ENCODE measurements at places on chromosomes 7 and 10. TPM values are rescaled to one million over a fixed set of nuclear protein-coding genes. Genes with fewer than 3 reads are reported as not detected.
A peak's percentile ranks its signal among the peaks of the same experiment; 100 is the strongest.

DNA sequence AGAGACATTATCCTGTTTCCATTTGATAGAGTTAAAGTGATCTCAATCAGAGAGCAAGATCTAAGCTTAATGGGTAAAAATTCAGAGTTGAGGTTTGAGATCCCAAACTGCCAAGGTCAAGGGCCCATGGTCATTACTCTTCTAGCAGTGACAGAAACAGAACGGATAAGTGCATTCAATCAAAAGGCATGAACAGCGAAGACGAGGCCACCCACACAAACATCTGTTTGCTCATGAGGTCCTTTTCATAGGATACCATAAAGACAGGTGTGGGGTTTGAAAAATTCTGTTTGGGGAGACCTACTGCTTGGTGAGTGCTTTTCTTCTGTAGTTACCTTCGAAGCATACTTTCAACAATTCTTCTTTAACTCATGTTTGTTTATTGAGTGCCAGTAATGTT is 58.3 kb downstream of the SEMA3C start:
- H3K4me3 ChIP-seq = no peak overlapping the region
- H3K36me3 ChIP-seq = peaks cover 36% of the 10 kb centered on the region
- no peak for DNase-seq
- no peaks in the 10 kb centered on the region for H3K27me3 ChIP-seq

DNA sequence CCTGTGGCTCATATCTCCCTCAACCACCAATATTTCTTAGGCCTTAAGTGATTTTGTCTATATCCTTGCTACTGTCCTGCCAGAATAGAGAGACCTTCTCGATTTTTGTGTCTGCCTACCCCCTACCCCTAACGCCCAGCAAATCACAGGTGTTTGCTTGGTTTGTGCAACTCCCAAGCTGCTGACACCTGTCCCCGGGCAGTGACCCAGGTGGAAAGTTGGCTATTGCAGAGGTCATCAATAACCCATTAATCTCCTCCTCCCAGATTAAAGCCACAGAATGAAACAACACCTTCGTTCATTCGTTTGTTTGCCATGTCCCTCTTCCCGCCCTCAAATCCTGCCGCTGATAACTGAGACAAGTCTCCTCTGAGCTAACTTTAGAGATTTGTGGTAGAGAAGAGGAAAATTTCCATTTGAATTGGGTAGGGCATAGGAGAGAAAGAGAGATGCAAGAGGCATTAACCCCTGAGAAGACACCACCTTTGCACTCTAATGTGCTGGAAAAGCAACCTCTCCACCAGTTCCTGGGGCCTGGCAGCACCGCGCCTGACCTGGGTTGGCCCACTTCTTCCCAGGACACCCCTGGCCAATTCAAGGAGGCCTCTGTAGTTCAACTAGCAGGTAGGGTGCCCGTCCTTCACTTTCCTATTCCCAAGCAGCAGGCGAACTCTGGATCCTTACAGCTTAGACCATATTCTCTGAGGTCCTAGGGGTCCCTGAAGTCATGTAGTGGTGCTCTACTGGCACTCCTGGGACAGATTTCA is 3.0 kb downstream of the NEUROG3 start:
- no peak overlapping the region for H3K27ac ChIP-seq
- no peak overlapping the region for H3K4me3 ChIP-seq
- no peaks in the 10 kb centered on the region for H3K4me1 ChIP-seq
- DNase-seq = no peak
- no peaks in the 10 kb centered on the region for H3K36me3 ChIP-seq
- peaks cover 69% of the 10 kb centered on the region for H3K27me3 ChIP-seq

DNA sequence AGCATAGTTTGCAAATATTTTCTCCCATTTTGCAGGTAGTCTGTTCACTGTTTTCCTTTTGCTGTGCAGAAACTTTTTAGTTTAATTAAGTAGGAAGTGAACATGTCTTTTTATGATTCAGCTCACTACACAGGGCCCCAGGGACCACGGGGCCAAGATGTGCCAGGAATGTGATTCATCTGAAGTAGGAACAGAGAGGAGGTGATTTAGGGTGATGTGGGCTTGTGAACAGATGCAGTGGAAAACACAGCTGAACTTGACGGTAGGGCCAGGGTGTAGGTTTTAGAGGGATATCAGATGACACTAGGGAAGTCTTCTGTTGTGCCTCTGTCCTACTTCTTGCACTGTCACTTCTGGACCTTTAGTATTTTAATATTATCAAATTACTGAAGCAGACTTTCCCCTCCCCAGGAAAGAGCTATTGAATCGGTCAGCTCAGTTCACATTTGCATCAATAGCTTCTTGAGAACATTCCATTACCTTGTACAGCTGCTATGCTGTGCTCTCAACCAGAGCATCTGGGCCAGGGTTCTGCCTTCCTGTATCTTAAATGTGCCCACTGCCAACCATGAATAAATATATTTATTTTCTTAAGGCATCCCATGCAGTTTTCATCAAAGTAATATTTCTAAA is 96.9 kb downstream of the OSBPL3 start:
- peaks cover 58% of the 10 kb centered on the region for H3K36me3 ChIP-seq
- H3K27ac ChIP-seq = peak overlapping the region; percentile 57
- H3K4me3 ChIP-seq = peak overlapping the region; percentile 36
- peaks cover 89% of the 10 kb centered on the region for H3K4me1 ChIP-seq

GRCh38 chr10:110947061-110947595 is 27.7 kb downstream of the SHOC2 start:
- no peak overlapping the region for H3K27ac ChIP-seq

- no peak overlapping the region for H3K4me3 ChIP-seq
- H3K36me3 ChIP-seq = peaks cover 6% of the 10 kb centered on the region
- H3K27ac ChIP-seq = no peak overlapping the region
- no peaks in the 10 kb centered on the region for H3K27me3 ChIP-seq
- no peaks in the 10 kb centered on the region for H3K4me1 ChIP-seq
- DNase-seq = no peak
Measured at GRCh38 chr7:69889976-69890351, 291.7 kb downstream of the AUTS2 start.

DNA sequence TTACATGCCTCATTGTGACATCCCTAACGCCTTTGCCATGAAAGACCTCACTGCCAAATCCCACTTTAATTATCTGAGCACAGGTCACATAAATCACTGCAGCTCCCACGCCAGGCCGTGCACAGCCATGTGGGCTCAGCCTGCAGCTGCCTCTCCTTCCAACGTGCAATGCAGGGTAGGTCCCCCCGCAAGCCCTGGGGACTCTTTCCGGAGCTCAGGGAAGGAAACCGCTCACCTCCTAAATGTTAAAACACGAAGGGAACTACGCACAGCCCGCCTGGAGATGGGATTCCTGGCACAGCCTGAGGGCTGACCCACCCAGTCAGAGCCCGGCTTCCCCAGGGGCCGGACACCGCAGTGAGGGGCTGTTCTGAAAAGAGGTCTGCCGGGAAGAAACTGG is 128.0 kb downstream of the MAD1L1 start:
- DNase-seq = no peak
- H3K4me1 ChIP-seq = peaks cover 42% of the 10 kb centered on the region
- H3K27me3 ChIP-seq = peaks cover 2% of the 10 kb centered on the region
- H3K36me3 ChIP-seq = peaks cover 5% of the 10 kb centered on the region
- peak overlapping the region; percentile 81 for H3K27ac ChIP-seq

DNA sequence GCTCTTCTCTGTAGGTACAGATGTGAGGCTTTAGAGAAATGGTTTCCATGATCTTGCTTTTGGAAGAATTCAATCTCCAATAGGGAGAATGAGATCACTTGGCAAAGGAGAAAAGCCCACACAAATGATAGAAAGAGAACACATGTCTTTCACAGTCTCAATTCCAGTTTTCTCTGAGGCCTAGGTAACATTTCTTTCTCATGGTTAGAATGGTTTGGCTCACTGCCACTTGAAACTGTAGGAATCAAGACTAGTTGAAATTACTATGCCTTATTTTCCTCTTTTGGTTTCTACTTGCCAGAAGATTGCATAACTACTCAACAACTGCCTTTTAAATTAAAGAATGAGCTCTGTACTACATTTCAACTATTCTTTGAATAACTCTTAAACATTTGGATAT is 276.5 kb upstream of the TEX47 start:
- H3K27me3 ChIP-seq = no peaks in the 10 kb centered on the region
- DNase-seq = no peak
- H3K27ac ChIP-seq = no peak overlapping the region
- no peaks in the 10 kb centered on the region for H3K36me3 ChIP-seq
- no peaks in the 10 kb centered on the region for H3K4me1 ChIP-seq
- no peak overlapping the region for H3K4me3 ChIP-seq

DNA sequence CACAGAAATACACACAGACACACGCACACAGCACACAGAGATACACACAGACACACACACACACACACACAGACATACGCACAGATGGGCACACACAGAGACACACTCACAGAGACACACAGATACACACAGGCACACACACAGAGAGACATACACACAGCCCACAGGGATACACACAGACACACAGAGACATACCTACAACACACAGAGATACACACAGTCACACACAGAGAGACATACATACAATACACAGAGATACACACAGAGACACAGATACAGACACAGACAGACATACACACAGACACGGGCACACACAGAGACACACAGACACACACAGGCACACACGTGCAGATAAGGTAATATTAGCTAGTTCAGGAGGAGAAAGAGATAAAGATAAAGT is 76.9 kb downstream of the EGFR start:
- DNase-seq = no peak
- H3K27me3 ChIP-seq = no peaks in the 10 kb centered on the region
- peaks cover 6% of the 10 kb centered on the region for H3K36me3 ChIP-seq
- H3K4me3 ChIP-seq = no peak overlapping the region
- H3K27ac ChIP-seq = peak overlapping the region; percentile 1
- H3K4me1 ChIP-seq = peaks cover 71% of the 10 kb centered on the region

DNA sequence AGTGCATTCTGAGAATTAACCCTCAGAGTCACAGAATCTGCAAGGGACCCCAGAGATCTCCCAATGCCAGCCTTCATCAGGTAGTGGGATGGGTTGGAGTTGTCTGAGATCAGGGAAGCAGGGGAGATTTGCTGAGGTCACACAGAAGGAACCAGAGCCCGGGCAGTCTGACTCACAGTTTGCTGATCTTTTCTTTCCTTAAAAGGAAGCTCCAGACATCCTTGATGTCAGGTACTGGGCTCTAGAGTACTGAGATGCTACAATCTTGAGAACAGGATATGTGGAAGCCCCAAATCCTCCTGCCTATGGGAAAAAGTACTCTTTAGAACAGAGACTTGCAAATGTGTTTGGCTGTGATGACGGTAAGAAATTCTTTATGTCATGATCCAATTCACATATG is 706 bp downstream of the TBATA start:
- DNase-seq = no peak
- no peaks in the 10 kb centered on the region for H3K36me3 ChIP-seq
- H3K27ac ChIP-seq = no peak overlapping the region
- H3K27me3 ChIP-seq = peaks cover 48% of the 10 kb centered on the region

DNA sequence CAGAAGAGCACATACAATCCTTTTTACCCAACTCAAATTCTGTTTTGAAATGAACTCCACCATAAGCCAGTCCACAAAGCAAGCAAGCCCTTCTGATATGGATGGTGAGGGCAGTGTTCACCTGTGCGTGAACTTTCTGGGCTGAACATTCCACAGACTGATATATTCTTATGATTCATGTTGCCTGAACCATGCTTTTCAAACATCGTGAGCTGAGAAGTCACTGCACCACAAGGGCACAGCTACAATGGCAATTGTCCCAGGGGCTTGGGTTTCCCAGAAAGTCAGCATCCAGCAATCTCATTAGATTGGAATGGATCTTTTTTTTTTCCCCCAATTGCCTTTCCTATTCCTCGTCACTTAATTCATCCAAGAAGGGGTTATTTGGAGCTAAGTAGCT is 86.9 kb upstream of the ZNF438 start:
- H3K36me3 ChIP-seq = peaks cover 7% of the 10 kb centered on the region
- peaks cover 57% of the 10 kb centered on the region for H3K4me1 ChIP-seq
- no peak overlapping the region for H3K4me3 ChIP-seq
- peak overlapping the region; percentile 24 for H3K27ac ChIP-seq
- DNase-seq = peak; percentile 41

- H3K4me1 ChIP-seq = peaks cover 19% of the 10 kb centered on the region
- no peaks in the 10 kb centered on the region for H3K36me3 ChIP-seq
- peak overlapping the region; percentile 74 for H3K4me3 ChIP-seq
- H3K27ac ChIP-seq = no peak overlapping the region
- peaks cover 1% of the 10 kb centered on the region for H3K27me3 ChIP-seq
Measured at GRCh38 chr10:51367127-51367526, 292.8 kb downstream of the PRKG1 start.

DNA sequence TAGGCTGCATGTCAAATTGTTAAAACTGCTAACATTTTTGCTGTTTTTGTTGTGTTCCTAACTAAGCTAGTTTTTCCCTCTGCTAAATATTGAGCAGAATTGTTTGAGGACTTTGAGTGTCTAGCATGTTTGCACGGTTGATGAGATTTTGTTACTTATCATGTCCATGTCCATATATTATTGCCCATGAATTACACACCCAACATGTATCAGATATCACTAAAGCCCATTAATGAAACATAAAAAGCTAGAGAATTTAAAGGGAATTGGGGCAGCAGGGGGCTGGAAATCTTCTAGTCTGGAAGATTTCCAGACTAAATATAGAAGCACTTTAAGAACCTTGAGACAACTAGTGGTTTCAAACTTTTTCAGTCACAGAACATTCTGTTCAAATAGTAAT is 197.7 kb downstream of the SNX10 start:
- no peak overlapping the region for H3K27ac ChIP-seq
- H3K27me3 ChIP-seq = no peaks in the 10 kb centered on the region
- no peaks in the 10 kb centered on the region for H3K4me1 ChIP-seq
- DNase-seq = no peak
- no peak overlapping the region for H3K4me3 ChIP-seq

GRCh38 chr7:90453259-90453891 is 16.1 kb upstream of the PTTG1IP2 start:
- peaks cover 13% of the 10 kb centered on the region for H3K4me1 ChIP-seq
- H3K36me3 ChIP-seq = no peaks in the 10 kb centered on the region
- no peak overlapping the region for H3K27ac ChIP-seq
- DNase-seq = no peak
- H3K4me3 ChIP-seq = no peak overlapping the region

DNA sequence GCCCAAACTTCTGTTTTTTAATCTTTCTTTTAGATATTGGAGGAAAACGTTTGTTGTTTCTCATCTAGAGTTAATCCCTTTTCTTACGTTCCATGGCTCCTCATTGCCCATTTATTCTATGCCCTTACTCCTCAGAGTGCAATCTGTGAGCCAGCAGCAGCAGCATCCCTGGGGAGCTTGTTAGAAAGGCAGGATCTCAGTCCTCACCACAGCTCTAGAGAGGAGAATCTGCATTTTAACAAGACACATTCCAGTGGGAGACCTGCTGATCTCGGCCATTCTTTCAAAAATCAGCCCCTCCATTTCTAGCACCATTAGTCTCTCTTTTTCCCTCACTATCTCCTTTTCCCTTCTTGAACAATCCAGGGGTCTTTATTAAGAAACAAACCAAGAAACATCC is 84.4 kb upstream of the NOBOX start:
- H3K4me1 ChIP-seq = no peaks in the 10 kb centered on the region
- no peaks in the 10 kb centered on the region for H3K36me3 ChIP-seq

Gene CPA2
- not detected for total RNA-seq

Gene HYAL4
- not detected for total RNA-seq

Gene AP1S1
- total RNA-seq = 182 TPM

Gene PRTFDC1
- total RNA-seq = 14.7 TPM

Gene NYAP1
- total RNA-seq = 0.50 TPM

Gene BNIP3
- total RNA-seq = 87.9 TPM

Gene LRIT1
- not detected for total RNA-seq

Gene TMEM270
- total RNA-seq = not detected

Gene UCMA
- total RNA-seq = not detected
